ENCODE measurements at places on chromosomes 1 and 21.

DNA sequence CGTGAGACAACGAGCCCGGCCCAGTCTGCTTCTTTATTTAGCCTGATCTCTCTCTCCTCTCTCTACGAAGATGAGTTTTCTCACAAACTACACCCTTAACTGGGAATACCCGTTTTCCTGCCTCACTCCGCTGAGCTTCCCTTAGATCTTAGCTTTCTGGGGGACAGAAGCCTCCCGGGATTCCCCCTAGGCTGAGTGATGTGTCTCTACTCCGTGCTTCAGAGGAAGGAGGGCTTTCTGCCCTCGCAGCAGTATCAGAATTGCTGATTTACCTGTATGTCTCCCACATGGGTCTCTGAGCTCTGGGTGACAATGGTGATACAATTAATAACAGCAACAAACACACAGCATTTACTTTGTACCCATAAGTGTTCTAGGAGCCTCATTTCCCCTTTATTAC, 1.0 kb downstream of the ZBTB17 start:
- DNase-seq = no peak

DNA sequence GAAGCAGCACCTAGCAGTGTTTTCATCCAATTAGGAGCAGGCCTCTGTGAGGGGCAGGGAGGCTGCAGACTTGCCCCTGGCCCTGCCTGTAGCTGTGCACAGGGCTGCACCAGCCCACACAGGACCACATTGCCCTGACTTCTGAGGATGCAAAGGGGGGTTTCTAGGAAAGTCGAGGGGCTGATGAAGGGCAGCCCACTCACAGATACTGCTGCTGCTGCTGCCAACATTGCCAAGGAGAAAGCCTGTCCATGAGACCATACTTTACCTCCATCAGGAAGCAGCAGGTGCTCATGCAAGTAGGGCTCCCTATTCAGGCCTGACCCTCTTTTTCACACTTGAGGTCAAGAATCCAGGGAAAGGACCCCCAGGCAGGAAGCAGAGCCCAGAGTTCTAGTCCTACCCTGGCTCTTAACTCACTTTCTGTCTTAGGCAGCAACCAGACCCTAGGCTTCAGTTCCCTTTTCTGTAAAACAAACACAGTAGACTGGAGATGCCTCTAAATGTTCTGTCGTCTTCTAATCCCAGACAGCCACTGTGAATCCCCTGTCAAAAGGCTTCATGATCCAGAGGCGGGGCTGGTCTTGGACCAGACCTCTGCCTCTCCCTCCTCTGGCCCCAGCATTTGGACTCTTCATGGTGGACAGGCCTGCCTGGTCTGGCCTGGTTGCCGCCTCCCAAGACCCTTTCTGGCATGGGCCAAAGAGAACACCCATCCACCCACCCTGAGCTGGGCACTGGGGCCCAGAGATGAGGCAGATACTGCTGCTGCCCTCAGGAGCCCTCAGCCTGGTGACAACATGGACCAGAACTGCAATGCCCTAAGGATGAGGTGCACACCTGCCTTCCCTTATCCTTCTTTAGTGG, 120.2 kb downstream of the GLIS1 start:
- no peak for DNase-seq

- no peak for DNase-seq
Measured at GRCh38 chr1:26177182-26177684, at the start of gene CNKSR1. CNKSR1 (plus strand) TSS chr1:26177491; CDS start chr1:26177548, 57 bp downstream.

GRCh38 chr1:202959276-202959620, 1.1 kb upstream of the ADIPOR1 start:
- DNase-seq = no peak

GRCh38 chr21:27365394-27365793, 398.5 kb upstream of the ADAMTS5 start:
- DNase-seq = no peak

DNA sequence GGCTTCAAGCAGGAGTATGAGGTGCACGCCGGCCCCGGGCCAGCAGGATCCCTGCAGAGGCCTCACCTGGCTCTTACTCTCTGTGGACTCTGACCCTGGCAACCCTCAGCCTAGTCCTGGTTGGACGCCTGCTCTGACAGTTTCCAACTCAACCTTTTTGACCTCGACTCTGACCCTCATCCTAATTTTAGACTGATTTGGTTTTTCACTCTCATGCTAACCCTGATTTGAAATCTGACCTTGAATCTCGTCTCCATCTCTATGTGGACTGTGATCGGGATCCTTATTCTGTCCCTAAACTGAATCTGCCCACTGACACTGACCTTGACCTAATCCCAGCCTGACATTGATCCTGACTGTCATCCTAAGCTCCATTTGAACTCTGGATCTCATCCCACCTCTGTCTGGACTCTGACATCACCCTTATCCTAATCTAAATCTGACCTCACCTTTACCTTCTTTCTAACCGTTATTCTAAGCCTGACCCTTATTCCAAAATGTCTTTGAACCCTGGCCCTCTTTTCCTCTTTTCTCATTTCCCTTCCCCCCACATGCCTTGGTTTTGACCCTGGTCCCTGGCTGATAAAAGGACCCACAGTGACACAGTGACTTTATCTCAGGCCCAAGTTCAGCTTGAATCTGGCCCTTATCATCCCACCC, 67.8 kb downstream of the PTPRU start:
- DNase-seq = no peak
